ENCODE measurements at places on chromosomes 5 and 9.

DNA sequence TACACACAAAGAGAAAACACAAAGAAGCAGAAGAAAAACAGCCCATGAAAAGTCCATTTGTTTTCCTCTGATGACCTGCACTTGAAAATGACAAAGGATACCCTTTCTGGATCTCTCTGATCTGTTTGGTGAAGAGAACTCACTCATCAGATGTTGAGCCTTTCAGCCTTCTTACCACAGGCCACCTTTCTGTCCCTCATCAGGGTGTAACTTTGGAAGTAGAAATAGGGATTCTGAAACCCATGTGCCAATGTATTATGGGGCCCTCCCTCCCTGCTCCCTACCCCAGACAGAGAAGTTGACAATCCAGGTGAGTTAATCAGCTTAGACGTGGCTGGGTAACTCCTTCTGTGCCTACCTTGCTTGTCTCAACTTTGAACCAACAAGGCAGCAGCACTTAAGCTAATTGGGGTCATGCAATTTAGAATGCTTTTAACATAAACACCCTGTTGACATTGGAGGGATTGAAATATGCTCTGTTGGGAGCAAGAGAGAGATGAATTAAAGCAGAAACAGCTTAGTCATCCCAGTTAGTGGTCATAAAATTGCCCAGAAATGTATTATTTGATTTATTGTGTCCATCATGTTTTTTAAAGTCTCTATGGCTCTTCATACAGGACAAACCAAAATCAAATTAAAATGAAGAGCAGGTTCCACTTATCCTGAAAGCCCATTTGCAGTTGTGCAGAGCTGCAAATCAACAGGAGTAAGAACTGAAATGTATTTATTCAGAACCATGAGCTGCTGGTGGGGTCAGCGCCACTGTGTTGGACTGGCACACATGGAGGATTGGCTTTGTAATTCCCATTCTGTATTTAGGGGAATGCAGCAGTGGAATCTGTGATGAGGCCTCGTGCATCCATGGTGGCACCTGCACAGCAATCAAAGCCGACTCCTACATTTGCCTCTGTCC is 132.0 kb downstream of the LIFR start:
- no peak for DNase-seq

DNA sequence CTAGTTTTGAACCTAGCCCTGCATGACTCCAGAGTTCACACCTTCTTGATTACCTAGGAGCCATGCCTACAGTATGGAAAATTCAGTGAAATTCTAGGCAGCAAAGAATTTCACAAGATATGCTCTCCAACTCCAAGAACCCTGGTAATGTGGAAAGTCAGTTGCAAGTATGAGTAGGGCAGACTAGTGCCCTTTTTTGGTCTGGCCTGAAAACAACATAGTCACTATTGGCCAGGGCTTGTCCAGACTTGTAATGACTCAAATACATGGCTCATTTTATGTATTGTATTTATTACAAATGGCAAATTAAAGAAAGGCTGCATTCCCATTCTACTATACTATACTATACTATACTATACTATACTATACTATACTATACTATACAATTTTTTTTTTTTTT is 160.4 kb downstream of the ESM1 start:
- DNase-seq = no peak

- no peak for DNase-seq
Observed at GRCh38 chr9:72858089-72858912, 94.6 kb downstream of the ALDH1A1 start.

DNA sequence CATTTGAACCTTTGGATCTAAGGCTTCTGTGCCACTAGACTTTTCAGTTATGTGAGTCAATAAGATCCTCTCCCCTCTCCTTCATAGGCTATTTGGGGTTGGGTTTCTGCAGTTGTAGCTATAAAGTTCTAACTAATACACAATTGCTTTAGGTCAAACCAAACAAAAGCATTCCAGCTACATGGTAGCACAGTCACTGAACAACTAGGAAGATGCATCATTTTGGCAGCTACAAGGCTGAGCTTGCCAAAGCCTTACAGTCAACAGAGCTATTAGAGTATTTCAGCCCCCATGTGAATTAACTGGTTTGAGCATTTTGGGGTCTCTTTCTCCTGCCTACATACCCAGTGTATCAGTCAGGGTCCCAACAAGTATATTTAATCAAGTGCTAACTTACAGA is 234.6 kb downstream of the ZNF608 start:
- DNase-seq = no peak

DNA sequence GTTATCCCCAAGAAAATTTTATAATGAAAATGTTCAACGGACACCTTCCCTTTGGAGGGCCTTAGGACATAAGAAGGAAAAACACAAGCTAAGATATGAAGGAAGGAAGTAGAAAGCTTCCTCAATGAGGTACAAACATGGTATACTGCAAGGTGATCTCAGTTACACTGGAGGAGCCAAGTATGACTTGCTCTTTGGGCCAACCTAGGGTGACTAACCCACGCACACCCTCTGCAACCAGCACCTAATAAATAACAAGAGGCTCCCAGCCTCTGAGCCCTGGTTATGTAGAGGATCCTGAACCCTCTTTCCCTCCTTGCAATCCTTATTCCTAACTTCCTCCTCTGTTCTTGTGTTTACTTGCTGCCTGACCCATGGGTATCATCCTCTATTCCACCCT is 38.3 kb upstream of the KCNV2 start:
- no peak for DNase-seq

- DNase-seq = no peak
Observed at GRCh38 chr9:14423815-14424261, 109.9 kb upstream of the NFIB start.

DNA sequence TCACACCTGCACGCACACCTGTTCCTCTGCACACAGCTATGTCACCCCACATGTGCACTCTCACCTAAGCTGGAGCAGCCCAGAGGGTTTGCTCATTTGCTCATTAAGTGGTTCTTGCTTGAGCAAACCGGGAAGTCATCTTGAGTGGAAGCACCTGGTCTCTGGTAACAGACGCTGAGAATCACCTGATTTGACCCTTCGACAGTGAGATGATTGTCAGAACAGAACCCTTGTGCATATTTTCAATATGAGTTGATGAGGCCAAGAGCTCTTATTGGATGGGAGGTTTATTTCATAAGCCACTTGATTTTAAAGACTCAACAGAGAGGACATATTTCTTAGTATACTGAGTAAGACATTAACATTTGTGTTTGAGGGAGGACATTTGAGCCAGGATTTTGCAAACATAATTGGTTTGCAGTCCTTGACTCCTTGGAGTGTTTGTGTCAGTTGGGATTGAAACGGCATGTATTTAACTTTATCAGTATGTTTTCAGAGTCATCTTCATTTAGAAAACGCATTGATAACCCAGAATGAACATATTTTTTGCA is 22.1 kb upstream of the LPCAT1 start:
- no peak for DNase-seq

DNA sequence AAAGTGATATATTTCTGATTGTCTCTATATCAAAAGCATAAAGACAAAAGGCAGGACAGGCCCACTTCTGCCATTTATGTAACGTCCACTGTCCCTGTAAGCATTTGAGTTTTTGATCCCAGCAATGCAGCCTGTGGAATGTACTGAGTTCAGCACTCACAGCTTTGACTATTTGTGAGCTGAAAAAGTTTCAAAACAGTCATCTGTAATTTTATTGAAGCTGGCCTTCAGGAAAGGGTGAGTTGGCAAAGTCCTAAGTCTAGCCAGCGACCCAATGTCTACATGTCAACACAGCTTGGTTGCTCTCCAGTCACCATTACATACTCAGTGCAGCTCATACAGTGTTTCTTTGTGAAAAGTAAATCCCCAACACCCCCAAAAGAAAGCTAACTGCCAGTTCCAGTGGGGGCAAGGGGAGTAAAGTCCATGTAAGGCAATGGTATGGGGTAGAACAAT is 9.7 kb downstream of the LIFR start:
- DNase-seq = no peak

GRCh38 chr5:100900796-100901781 is 2.0 kb downstream of the ST8SIA4 start:
- no peak for DNase-seq

GRCh38 chr9:117268847-117269446 is 145.9 kb downstream of the ASTN2 start:
- DNase-seq = peak; percentile 9

- DNase-seq = no peak
Observed at GRCh38 chr9:106626936-106627335, 236.0 kb upstream of the ZNF462 start.

DNA sequence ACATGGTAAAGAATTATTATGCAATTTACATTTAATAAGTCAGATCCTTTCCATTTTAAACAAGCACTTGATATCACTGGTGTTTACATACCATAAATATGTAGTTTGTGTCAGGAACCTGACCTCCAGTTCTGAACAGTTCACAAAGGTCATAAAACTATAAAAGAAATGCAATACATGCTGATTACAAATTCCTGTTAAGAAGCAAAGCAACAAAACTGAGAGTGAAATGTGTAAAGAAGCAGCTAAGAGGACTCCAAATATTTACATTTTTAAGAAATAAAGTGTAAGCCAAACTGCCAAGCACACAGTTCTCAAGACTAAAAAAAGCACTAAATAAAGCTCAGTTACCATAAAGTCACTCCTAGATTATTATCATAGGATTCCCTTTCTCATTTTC is 17.4 kb upstream of the SCAI start:
- no peak for DNase-seq

GRCh38 chr5:132456987-132457361 is 33.6 kb downstream of the IRF1 start:
- no peak for DNase-seq

DNA sequence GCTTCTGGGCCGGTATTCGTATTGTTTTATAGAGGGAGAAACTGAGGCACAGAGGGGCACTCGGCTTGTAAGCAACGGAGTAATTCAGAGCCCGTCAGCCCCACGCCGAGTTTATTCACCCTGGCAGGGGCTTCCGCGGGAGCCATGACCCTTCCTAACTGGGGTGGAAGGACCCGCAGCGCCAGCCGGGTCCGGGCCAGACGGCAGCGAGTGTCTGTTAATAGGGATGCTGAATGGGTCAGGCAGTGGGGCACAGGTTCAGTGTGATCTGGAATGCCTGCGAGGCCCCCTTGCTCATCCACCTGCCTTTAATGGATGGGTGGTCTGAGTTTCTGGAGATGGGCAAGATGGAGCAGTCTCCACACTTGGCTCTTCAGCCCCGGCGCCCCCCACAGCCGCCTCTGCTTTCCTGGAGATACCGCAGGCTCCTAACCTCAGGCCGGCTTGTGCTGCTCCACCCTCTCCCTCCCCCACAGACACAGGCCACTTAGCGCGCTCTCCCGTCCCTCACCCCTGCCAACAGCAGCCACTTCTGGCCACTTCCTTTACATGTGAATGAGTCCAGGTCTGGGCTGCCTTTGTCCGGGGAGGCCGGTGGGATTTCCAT is 147.1 kb downstream of the ERCC6L2 start:
- no peak for DNase-seq

GRCh38 chr5:180799902-180800801 is 2.5 kb downstream of the MGAT1 start:
- DNase-seq = no peak

DNA sequence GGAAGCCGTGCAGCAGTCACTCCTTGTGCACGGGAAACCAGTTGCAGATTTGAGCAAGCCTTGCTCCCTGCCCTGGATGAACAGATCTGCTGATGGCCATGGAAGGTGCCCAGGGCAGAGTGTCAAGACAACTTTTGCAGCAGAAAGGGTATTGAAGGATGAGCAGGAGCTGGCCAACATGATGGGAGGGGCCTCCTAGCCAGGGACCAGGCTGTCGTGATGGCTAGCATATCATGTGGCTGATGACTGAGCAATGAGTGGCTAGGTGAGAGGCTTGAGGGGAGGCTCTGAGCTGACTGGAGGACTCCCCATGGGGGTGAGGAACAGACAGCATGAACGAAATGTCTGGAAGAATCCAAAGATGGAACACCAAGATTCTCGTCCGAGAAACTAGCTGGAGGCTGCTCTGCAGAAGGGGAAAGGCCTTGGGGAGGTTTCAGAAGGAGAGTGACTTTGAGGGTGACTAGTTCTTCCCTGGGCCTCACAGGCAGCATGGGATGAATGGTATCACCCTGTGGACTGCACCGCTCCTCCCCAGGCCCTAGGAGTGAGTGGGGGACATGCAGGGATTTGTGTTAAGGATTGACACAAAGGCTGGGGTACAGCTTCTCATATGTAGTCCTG is 18.5 kb downstream of the PPARGC1B start:
- DNase-seq = no peak

Data from T47D (cell line).